ENCODE measurements at places on chromosomes 16 and 17. TPM values are rescaled to one million over a fixed set of nuclear protein-coding genes. Genes with fewer than 3 reads are reported as not detected.

GRCh38 chr16:58451945-58452401, 48.0 kb upstream of the NDRG4 start:
- no peak overlapping the region for H3K4me3 ChIP-seq
- peaks cover 11% of the 10 kb centered on the region for H3K36me3 ChIP-seq
- no peak for DNase-seq
- peaks cover 22% of the 10 kb centered on the region for H3K4me1 ChIP-seq

DNA sequence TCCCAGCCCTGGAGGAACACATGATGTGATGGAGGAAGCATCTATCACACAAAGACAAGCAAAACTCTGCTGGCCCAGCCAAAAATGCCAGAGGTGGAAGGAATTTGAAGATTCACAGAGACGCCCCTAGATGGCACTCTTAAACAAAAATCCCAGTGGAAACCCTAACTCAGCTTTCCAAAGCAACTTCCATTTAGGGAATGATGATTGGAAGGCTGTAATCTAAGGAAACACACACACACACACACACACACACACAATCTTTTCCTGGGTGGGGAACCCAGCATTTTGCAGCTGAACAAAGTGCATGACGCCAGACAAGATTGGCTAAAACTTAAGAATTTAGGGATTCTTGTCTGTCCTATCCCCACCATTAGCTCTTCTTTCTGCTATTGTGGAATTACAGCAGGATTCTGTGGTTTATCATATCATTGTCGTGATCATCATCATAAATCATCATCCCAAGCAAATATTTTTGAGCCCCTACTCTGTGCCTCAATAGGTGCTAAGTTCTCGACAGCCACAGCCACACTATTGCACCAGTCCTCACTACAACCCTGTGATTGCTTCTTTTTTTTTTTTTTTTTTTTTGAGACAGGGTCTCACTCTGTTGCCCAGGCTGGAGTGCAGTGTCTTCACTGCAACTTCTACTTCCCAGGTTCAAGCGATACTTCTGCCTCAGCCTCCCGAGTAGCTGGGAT, 1.6 kb upstream of the LDAF1 start:
- H3K36me3 ChIP-seq, result peaks cover 13% of the 10 kb centered on the region
- peaks cover 28% of the 10 kb centered on the region for H3K4me1 ChIP-seq
- H3K27me3 ChIP-seq, result no peaks in the 10 kb centered on the region
- no peak overlapping the region for H3K27ac ChIP-seq
- DNase-seq, result peak; percentile 59

DNA sequence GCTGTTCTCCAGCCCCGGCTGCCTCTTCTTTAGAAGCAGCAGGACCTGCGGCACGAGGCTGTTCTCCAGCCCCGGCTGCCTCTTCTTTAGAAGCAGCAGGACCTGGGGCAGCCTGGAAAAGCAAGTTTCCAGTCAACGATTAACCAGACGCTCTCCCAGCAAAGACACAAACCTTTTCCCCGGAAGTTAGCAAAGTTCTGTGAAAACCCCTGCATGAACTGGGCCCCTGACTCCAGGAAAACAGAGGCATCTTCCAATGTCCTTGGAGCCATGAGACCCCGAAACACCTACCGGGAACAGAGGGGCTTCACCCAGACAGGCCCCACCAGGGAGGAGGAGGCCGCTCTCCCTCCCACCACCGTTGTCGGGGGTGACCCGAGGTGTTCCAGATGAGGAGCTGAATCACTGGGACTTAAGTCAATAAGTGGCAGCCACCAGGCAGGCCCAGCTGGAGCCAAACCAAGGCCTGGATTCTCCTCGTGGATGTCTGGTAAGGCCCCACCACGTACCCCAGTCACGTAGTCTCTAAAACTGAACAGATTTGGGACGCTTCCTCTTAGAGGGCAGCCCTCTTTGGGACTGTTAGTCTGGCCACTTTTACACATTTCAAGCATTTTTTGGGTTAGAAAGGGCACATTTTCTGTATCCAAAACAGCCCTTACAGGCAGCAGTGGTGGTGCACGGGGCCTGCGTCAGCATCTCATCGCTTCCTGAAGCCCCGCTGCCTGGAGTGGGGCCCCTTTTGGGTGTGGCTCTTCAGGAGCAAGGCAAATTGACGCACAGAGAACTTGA, at the start of gene RPH3AL:
Gene RPH3AL (minus strand): TSS at position 387 of the 792 bp plus-strand sequence. CDS start 25,264 bp downstream, outside the sequence.
- no peak within 1 kb of the TSS for H3K4me3 ChIP-seq
- no peaks in the 10 kb centered on the region for H3K36me3 ChIP-seq
- no peak for DNase-seq
- no peak within 1 kb of the TSS for H3K27ac ChIP-seq
- no peaks in the 10 kb centered on the region for H3K4me1 ChIP-seq

DNA sequence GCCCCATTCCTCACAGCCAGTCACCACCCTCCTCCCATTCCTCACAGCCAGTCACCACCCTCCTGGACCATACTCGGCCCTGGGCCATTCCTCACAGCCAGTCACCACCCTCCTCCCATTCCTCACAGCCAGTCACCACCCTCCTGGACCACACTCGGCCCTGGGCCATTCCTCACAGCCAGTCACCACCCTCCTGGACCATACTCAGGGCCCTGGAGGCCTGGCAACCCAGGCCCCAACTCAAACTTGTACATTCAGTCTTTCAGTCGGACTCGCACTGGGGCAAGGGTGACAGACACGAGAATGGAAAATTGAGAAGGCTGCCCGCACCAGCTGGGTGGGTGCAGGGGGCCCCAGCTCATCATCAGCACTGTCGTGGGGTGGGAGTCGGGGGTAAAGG, 30.4 kb upstream of the FOXK2 start:
- no peaks in the 10 kb centered on the region for H3K27me3 ChIP-seq
- no peak for DNase-seq
- H3K4me1 ChIP-seq, result peaks cover 3% of the 10 kb centered on the region
- H3K4me3 ChIP-seq, result no peak overlapping the region
- H3K27ac ChIP-seq, result no peak overlapping the region

DNA sequence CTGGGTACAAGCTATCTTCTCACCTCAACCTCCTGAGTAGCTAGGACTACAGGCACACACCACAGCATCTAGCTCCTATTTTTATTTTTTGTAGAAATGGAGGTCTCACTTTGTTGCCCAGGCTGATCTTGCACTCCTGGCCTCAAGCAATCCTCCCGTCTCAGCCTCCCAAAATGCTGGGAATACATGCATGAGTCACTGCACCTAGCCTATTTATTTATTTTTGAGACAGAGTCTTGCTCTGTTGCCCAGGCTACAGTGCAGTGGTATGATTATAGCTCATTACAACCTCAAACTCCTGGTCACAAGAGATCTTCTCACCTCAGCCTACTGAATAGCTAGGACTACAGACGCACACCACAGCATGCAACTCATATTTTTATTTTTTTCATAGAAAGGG, 40.1 kb upstream of the RGS9 start:
- peaks cover 37% of the 10 kb centered on the region for H3K4me1 ChIP-seq
- H3K4me3 ChIP-seq, result no peak overlapping the region
- DNase-seq, result no peak
- no peaks in the 10 kb centered on the region for H3K27me3 ChIP-seq
- H3K27ac ChIP-seq, result no peak overlapping the region
- no peaks in the 10 kb centered on the region for H3K36me3 ChIP-seq

GRCh38 chr16:54165912-54166865, 120.4 kb downstream of the IRX3 start:
- no peaks in the 10 kb centered on the region for H3K36me3 ChIP-seq
- H3K4me1 ChIP-seq, result no peaks in the 10 kb centered on the region
- no peaks in the 10 kb centered on the region for H3K27me3 ChIP-seq
- no peak overlapping the region for H3K4me3 ChIP-seq

DNA sequence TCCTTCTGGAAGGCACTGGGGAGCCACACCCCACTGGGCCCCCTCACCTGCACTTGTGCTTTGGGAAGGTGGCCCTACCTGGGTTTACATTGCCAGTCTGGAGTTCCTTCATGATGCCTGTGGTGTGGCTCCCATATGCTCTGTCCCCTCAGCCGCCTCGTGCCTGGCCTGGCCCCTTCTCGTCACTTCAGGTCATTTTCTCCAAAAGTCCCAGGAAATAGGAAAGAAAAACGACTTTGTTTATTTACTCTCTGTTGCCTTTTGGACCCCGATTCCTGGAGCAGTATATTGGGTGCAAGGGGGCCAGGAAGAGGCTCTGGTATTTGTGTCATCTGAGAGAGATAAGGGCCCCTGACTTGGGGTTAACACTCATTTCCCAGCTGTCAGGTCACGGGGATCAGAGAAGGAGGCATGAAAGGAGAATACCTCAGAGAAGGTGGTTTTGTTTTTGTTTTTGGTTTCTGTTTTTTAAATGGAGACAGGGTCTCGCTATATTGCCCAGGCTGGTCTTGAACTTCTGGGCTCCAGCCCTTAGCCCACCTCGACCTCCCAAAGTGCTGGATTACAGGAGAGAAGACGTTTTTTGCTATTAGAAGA, 4.7 kb downstream of the SOCS3 start:
- peaks cover 31% of the 10 kb centered on the region for H3K4me1 ChIP-seq
- no peak overlapping the region for H3K27ac ChIP-seq
- DNase-seq, result no peak
- H3K4me3 ChIP-seq, result no peak overlapping the region
- no peaks in the 10 kb centered on the region for H3K27me3 ChIP-seq

DNA sequence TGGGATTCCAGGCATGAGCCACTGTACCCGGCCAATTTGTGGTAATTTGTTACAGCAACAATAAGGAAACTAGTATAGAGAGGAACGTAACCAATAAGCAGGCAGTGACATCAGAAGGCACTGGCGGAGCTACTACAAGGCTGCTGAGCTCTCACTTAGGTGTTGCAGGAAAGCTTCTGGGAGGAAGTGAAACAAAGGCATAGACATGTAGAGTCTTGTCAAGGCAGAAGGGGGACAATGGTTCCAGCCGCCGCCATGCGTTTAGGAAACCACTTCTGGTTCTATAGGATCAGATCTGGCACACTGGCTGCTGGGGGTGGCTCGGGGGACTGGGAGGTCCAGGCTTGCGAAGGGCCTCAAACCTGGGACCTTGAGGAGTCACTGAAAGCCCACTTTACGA, 9.4 kb upstream of the CPSF4L start:
- peaks cover 15% of the 10 kb centered on the region for H3K4me1 ChIP-seq
- no peak overlapping the region for H3K27ac ChIP-seq
- H3K36me3 ChIP-seq, result no peaks in the 10 kb centered on the region
- DNase-seq, result peak; percentile 86
- no peaks in the 10 kb centered on the region for H3K27me3 ChIP-seq
- no peak overlapping the region for H3K4me3 ChIP-seq

DNA sequence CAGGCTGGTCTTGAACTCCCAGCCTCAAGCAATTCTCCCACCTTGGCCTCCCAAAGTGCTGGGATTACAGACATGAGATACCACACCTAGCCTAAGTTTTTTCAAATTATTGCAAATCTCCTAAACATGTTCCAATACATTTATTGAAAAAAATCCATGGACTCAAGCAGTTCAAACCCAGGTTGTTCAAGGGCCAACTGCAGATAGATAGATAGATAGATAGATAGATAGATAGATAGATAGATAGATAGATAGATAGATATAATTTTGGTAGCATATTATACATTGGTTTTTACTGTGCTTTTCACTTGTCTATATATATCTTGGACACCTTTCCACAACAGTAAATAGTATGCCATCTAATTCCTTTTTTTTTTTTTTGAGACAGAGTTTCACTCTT, 20.9 kb upstream of the RBBP6 start:
- DNase-seq, result no peak
- H3K4me3 ChIP-seq, result no peak overlapping the region
- peaks cover 3% of the 10 kb centered on the region for H3K4me1 ChIP-seq
- H3K27ac ChIP-seq, result no peak overlapping the region
- no peaks in the 10 kb centered on the region for H3K27me3 ChIP-seq

DNA sequence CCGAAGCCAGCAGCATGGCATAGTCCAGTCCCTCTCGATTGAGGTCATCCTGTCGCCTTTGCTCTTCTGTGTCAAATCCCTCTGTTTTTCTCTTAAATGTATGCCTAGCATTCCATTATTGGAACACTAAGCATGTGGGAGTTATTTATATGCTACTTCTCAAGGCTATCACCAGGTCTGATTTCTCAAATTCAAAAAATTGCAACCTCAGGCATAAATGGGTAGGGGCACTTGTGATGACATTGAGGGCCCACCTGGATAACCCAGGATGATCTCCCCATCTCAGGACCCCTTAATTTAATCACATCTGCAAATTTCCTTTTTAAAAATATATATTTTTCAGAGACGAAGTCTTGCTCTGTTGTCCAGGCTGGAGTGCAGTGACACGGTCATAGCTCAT, 95.7 kb downstream of the BMERB1 start:
- no peaks in the 10 kb centered on the region for H3K36me3 ChIP-seq
- H3K4me1 ChIP-seq, result peaks cover 6% of the 10 kb centered on the region
- no peak overlapping the region for H3K4me3 ChIP-seq
- DNase-seq, result no peak

- no peak overlapping the region for H3K4me3 ChIP-seq
- no peak for DNase-seq
- no peaks in the 10 kb centered on the region for H3K36me3 ChIP-seq
- H3K4me1 ChIP-seq, result no peaks in the 10 kb centered on the region
These were observed 43.1 kb downstream of the MRM3 start for GRCh38 chr17:825216-825615.

DNA sequence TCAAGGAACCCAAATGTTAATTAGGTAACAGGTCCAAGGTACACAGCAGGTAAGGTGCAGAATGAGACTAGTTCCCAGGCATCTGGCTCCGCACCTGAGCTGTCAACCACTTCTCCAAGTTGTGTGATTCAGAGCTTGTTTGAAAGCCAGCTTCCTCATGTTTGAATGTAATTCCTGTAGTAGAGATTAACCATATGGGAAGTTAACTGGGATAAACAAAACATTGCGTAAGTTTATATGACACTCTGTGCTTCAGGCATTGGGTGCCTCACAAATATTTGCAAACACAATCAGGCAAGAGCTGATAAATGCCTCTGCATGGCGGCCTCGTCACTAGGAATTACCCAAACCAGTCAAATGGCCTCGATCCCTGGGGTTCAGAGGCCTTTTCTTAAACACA, 27.9 kb upstream of the CPHXL start:
- DNase-seq, result no peak
- H3K4me1 ChIP-seq, result peaks cover 12% of the 10 kb centered on the region
- no peak overlapping the region for H3K27ac ChIP-seq

DNA sequence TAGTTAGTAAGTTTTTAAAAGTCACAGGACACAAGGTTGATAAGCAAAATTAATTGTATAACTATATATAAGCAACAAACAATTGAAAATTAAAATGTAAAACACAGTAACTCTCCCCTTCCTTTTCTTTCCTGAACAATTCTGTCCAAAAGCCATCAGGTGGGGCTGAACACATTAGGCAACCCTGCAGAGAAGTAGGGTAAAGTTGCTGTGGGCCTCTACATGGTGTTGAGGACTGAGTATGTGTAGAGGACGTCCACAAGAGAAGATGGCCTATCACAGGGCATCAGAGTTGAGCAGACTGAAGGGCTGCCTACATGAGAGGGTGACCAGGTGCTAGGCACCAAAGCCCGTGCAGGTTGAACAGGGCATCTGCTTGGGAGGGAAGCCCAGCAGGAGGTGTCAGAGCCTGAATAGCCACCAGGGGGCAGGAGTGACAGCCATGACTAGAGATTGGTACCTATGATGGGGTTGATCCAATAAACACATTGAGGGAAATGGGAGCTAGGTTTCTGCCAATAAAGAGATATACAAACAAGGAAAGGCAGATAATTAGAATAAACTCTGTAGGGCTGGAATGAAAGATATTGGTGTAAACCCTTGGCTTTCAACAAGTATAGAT, 415.1 kb downstream of the NPIPA8 start:
- no peak overlapping the region for H3K27ac ChIP-seq
- peaks cover 15% of the 10 kb centered on the region for H3K4me1 ChIP-seq
- peak; percentile 92 for DNase-seq

The AOC2 gene
- total RNA-seq, result 0.67 TPM

The CCL5 gene
- not detected for total RNA-seq

The SLX4 gene
- 9.1 TPM for total RNA-seq

The CLEC3A gene
- total RNA-seq, result 0.47 TPM

The QPRT gene
- total RNA-seq, result 39.6 TPM

The SLC5A10 gene
- not detected for total RNA-seq

Data from Karpas-422 (cell line).